ENCODE measurements at places on chromosomes 13 and 19. TPM values are rescaled to one million over a fixed set of nuclear protein-coding genes. Genes with fewer than 3 reads are reported as not detected.

HRC gene
- not detected for total RNA-seq

ZNF414 gene
- 2.9 TPM for total RNA-seq

CHERP gene
- total RNA-seq = 5.8 TPM

FCAR gene
- total RNA-seq = not detected

APOC4 gene
- not detected for total RNA-seq

FUT3 gene
- not detected for total RNA-seq

IZUMO4 gene
- total RNA-seq = 2.4 TPM

IQCN gene
- 3.5 TPM for total RNA-seq

APC2 gene
- total RNA-seq = 0.29 TPM

LILRA6 gene
- total RNA-seq = not detected

CNFN gene
- not detected for total RNA-seq

QPCTL gene
- 15.6 TPM for total RNA-seq

ACP7 gene
- not detected for total RNA-seq

GIPR gene
- under 0.01 TPM for total RNA-seq

MEIS3 gene
- total RNA-seq = 8.3 TPM

TPRX1 gene
- total RNA-seq = not detected

CLEC17A gene
- under 0.01 TPM for total RNA-seq

IFNL1 gene
- not detected for total RNA-seq

SLAIN1 gene
- not detected for total RNA-seq

CFAP97D2 gene
- not detected for total RNA-seq

TICAM1 gene
- total RNA-seq = 2.7 TPM

ATP4B gene
- total RNA-seq = not detected

ATP4A gene
- total RNA-seq = not detected

PRR20A gene
- total RNA-seq = not detected
